Right lobe of liver (tissue), 6 donors: ENCODE measurements at places on chromosomes 2 and 18. TPM values are rescaled to one million over a fixed set of nuclear protein-coding genes. Genes with fewer than 3 reads are reported as not detected.

- DNase-seq, result no peak
- no peaks in the 10 kb centered on the region for H3K36me3 ChIP-seq
- H3K4me1 ChIP-seq, result peaks cover 4% of the 10 kb centered on the region
- no peaks in the 10 kb centered on the region for H3K27me3 ChIP-seq
- H3K4me3 ChIP-seq, result no peak overlapping the region
Measured at GRCh38 chr2:95722131-95722697, 130.4 kb downstream of the TRIM43 start.

The TMEM198 gene
- total RNA-seq, result 1.3 TPM

DNA sequence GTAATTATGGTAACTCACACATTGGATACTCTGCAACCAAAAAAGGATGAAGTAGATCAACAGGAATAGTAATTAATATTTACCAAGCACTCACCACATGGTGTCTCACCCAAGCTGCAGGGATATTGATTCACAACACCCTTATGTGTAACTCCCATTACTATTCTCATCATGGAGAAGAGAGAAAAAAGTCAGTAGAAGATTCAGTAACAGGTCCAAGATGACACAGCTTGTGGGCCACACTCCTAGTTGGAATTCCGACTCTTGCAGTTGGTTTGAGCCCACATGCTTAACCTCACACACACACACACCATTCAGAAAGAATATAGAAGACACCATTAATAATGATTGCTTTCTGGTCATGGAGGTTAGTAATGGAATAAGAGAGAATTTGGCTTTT is 1.7 kb upstream of the MLPH start:
- no peak for DNase-seq
- peaks cover 19% of the 10 kb centered on the region for H3K4me1 ChIP-seq
- H3K27me3 ChIP-seq, result no peaks in the 10 kb centered on the region
- H3K27ac ChIP-seq, result no peak overlapping the region
- H3K36me3 ChIP-seq, result no peaks in the 10 kb centered on the region
- no peak overlapping the region for H3K4me3 ChIP-seq

DNA sequence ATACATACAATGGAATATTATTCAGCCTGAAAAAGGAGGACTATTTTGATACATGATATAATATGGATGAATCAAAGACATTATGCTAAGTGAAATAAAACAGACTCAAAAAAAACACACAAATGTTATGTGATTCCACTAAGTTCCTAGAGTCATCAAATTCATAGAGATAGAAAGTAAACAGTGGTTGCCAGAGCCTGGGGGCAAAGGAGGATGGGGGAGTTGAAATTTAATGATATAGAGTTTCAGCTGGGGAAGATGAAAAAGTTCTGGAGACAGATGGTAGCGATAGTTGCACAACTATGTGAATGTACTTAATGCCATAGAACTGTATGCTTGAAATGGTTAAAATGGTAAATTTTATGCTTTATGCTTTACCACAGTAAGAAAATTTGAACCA is 119.7 kb downstream of the METTL4 start:
- H3K36me3 ChIP-seq, result no peaks in the 10 kb centered on the region
- DNase-seq, result no peak
- H3K4me1 ChIP-seq, result no peaks in the 10 kb centered on the region
- no peaks in the 10 kb centered on the region for H3K27me3 ChIP-seq
- no peak overlapping the region for H3K4me3 ChIP-seq

The SH3RF3 gene
- total RNA-seq, result 0.90 TPM

DNA sequence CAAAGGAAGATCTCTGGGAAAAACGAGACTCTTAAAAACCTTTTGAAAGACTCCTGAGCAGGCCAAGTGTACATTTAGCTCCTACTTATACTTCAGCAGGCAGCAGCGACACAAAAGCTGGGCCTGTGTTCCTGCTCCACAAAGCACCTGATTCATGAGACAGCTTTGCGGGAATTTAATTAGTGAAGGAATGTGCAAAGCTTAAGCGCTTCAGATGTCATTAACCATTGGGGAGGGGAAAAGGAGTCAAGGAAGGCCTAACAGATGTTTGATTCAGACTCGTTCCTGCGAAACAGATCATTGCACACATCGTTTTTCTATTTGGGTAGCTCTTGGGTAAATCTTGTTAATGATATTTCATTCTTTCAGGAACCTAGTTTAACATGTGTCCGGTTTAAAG is 125.9 kb downstream of the MAIP1 start:
- H3K4me1 ChIP-seq, result peaks cover 5% of the 10 kb centered on the region
- no peak for DNase-seq
- no peaks in the 10 kb centered on the region for H3K36me3 ChIP-seq

DNA sequence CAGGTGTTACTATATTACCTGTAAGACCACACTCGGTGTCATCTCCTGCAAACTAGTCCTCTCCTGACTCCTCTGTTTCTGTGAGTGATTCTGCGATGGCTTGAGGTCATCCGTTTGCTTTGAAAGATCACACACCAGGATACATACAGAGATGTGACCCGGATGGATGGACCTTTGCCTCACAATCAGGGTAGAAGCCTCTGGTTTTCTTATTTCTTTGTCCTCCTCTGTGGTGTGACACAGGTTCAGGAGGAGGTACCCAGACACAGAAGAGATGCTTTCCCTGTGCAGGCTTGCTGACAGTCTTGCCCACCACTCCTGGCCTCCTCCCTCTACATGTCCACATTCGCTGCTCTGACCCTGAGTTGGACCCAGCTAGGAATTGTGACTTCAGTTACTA is 34.6 kb downstream of the PSD4 start:
- H3K4me1 ChIP-seq, result no peaks in the 10 kb centered on the region
- H3K27me3 ChIP-seq, result no peaks in the 10 kb centered on the region
- no peak overlapping the region for H3K27ac ChIP-seq

The TUBB8B gene
- not detected for total RNA-seq

DNA sequence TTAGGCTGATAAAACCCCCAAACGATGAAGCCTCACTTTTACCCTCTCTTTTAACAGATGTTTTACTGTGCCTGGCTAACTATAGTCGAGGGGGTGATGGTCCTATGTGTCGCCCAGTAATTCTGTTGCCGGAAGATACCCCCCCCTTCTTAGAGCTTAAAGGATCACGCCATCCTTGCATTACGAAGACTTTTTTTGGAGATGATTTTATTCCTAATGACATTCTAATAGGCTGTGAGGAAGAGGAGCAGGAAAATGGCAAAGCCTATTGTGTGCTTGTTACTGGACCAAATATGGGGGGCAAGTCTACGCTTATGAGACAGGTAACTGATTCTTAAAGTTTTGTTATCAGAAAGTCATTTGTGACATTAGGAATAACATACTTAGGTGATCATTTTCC is 20.4 kb downstream of the MSH6 start:
- no peak for DNase-seq
- H3K36me3 ChIP-seq, result peaks cover 26% of the 10 kb centered on the region
- no peak overlapping the region for H3K4me3 ChIP-seq
- H3K4me1 ChIP-seq, result no peaks in the 10 kb centered on the region
- H3K27ac ChIP-seq, result no peak overlapping the region

GRCh38 chr2:74374509-74375205 is 5.5 kb downstream of the DCTN1 start:
- no peaks in the 10 kb centered on the region for H3K27me3 ChIP-seq
- peaks cover 2% of the 10 kb centered on the region for H3K4me1 ChIP-seq
- no peak overlapping the region for H3K27ac ChIP-seq
- no peak overlapping the region for H3K4me3 ChIP-seq
- H3K36me3 ChIP-seq, result peaks cover 3% of the 10 kb centered on the region

DNA sequence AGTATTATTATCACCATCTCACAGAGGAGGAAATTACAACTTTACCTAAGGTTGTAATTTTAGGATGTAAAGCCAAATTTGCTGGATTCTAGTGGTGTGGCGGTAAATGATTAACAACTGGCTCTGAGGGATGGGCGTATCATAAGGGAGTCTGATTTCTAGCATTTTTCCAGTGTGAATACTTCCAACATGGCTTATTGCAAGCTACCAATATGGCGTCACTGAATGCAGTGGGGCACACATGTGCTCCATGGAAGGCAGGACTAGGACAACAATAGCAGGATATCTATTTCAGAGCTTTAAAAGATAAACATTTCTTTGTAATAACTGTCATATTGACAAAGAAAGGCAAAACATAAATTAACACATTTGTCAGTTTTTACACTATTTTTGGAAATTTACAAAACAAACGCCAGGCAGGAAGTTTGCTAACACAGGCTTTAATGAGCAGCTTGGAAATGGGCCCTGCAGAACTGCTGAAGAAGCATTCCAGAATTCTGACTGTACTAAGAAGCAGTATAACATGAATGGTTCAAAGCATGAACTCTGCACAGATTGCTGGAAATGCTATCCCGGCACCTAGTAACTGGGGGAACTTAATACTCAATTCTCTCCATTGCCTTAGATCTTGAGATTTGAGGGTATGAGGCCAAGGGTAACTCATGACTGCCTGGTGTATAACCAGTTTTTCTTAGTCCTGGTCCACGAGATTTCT is 439.3 kb upstream of the MAP2 start:
- H3K27ac ChIP-seq, result no peak overlapping the region
- no peaks in the 10 kb centered on the region for H3K4me1 ChIP-seq
- H3K36me3 ChIP-seq, result no peaks in the 10 kb centered on the region
- H3K27me3 ChIP-seq, result no peaks in the 10 kb centered on the region

- no peak overlapping the region for H3K4me3 ChIP-seq
- H3K36me3 ChIP-seq, result no peaks in the 10 kb centered on the region
- H3K27me3 ChIP-seq, result no peaks in the 10 kb centered on the region
- DNase-seq, result no peak
- H3K4me1 ChIP-seq, result no peaks in the 10 kb centered on the region
Measured at GRCh38 chr2:175461839-175462238, 280.3 kb upstream of the ATP5MC3 start.

The SLC14A1 gene
- 0.26 TPM for total RNA-seq

The GDF7 gene
- total RNA-seq, result 5.0 TPM

The COBLL1 gene
- 38.1 TPM for total RNA-seq

GRCh38 chr18:48563027-48563426 is 24.2 kb downstream of the CTIF start:
- H3K4me3 ChIP-seq, result no peak overlapping the region
- no peak for DNase-seq
- H3K36me3 ChIP-seq, result no peaks in the 10 kb centered on the region
- H3K4me1 ChIP-seq, result no peaks in the 10 kb centered on the region

- no peak overlapping the region for H3K4me3 ChIP-seq
- no peak overlapping the region for H3K27ac ChIP-seq
- H3K27me3 ChIP-seq, result no peaks in the 10 kb centered on the region
- no peaks in the 10 kb centered on the region for H3K4me1 ChIP-seq
- H3K36me3 ChIP-seq, result no peaks in the 10 kb centered on the region
- DNase-seq, result no peak
Measured at GRCh38 chr2:112946086-112946485, 31.7 kb upstream of the IL36G start.

DNA sequence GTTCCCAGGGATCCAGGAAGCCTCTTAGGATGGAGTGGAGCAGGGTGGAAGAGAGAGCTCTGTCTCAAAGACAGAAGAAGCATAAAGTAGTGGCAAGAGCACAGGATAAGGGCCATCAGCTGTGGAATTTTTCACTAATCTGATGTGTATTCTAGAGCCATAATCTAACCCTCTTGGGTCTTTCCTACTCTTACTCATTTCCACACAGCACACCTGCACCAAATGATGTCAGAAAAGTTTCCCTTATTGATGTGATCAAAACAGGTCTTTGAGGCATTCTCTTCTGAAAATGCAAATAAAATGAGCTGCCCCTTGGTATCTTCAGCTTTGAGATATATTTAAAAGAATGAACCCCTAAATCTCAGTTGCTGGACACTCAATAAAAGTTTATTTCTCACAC is 415.1 kb upstream of the CHST9 start:
- no peak for DNase-seq
- no peak overlapping the region for H3K27ac ChIP-seq
- no peaks in the 10 kb centered on the region for H3K36me3 ChIP-seq
- H3K4me3 ChIP-seq, result no peak overlapping the region

The MYCN gene
- 0.07 TPM for total RNA-seq
